Stimulated activated CD4-positive, alpha-beta T cell treated with anti-CD3 and anti-CD28 coated beads, TNF-alpha, amount 100 ng/mL, for 24 hours (primary cell): ENCODE measurements at places on chromosomes 7 and 10.

- DNase-seq, result no peak
Observed at GRCh38 chr7:151403764-151404163, 6.1 kb downstream of the WDR86 start.

GRCh38 chr10:31770307-31770902 is 158.2 kb downstream of the ARHGAP12 start:
- peak; percentile 22 for DNase-seq

DNA sequence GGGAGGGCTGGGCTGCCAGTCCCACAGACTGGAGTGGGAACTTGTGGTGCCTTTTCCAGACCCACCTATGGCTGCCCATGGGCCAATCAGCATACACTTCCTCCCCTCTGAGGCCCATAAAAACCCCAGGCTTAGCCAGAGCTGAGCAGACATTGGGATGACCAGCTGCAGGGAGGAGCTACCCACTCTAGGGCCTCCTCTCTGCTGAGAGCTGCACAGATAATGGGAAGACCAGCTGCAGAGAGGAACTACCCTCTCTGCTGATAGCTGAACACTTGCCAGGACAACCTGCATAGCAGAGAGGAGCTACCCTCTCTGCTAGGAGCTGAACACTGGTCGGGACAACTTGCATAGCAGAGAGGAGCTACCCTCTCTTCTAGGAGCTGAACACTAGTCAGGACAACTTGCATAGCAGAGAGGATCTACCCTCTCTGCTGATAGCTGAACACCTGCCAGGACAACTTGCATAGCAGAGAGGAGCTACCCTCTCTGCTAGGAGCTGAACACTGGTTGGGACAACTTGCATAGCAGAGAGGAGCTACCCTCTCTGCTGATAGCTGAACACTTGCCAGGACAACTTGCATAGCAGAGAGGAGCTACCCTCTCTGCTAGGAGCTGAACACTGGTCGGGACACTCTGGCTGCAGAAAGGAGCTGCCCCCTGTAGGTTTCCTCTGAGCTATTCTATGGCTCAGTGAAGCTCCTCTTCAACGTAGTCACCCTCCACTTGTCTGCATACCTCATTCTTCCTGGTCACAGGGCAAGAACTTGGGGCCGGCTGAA is 88.3 kb upstream of the CACUL1 start:
- no peak for DNase-seq

DNA sequence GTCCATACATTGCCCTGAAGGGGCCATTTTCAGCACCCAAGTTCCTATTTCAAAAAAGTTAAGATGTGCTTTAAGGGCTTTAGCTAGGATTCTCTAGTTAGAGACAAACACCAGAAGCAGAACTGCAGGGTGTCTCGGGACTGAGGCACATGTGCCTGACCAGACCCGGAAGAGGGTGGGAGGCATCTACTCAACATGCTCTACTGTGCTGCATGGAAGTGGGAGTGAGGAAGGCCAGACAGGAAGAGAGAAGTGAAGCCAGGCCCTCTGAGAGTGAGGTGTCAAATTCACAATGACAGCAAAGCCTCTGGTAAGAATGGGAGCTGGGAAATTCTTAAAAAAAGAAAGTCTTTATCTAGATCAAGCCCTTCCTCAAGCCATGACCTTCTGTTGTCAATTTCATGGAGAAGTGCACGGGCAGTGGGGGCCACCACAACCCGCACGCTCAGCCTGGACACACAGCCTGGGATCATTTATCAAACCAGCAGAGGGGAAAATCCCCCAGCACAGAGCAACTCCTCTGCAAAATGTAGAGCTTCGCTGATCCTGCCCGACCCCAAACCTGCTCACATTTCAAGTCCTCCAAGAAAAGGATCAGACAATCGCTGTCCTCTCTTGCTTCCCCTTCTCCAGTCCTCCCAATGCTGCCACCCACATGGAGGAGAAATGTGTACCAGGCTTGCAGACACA is 38.7 kb downstream of the PLXNA4 start:
- no peak for DNase-seq

DNA sequence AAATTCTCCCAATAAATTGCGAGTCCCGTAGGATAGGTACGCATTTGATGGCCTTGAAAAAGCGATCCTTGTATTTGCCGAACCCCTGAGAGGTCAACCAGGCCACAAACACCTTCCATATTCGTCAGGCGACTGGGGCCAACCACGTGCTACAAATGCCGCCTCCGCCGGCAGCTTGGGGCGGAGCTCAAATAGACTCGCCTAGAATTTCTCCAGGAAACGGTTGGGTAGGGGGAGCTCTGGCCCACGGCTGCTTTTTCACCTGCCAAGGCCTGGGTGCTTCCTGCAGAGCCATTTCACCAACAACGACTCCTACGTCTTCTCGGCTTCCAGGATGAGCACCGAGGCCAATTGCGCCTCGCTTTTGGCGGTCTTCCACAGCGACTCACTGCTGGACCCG is 53.4 kb upstream of the KIF5B start:
- DNase-seq, result no peak

DNA sequence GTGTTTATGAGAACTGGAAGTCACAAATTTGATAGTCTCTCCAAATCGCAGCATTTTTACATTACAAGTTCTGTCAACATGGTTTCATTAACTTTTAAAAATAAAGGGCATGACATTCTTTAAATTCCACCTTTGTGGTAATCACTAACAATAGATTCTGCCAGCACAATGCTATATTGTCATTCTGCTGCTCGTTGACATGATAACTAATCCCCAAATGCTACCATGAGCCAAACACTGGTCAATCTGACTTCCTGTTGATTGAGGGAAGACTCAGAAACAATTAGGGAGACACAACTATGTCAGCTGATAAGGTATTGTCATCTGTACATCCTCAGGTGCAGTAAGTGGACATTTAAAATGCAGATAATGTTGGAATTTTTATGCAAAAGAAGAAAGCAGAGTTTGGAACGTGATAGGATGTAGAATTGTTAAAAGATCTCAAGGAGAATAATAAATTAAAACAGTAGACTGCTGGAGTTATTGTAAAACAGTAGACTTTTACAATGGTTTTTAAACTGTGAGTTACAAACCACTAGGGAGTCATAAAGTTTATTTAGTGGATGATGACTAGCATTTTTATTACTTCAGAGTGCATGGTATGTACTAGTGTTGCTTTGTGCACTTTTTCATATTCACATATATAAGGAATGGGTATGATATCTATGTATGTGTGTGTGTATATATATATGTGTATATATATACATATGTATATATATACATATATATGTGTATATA is 126.4 kb upstream of the DKK1 start:
- DNase-seq, result no peak

DNA sequence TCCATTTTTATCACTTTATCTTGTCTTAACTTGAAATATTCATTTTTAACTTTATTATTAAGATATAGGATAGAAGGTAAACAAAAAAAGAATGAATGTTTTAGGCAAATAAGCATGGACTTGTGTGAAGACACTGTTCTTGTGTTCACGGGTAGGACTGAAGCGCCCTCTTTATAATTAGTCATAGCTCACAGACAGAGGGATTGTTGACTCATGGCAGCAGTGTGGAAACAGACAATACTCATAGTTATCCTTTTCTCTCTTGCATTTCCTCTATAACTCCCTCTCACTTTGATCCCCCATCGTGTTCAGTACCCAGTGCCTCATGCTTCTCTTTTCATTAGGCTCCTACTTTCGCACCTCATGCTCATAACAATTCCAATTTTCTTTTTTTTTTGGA is 731.8 kb downstream of the PHTF2 start:
- no peak for DNase-seq

DNA sequence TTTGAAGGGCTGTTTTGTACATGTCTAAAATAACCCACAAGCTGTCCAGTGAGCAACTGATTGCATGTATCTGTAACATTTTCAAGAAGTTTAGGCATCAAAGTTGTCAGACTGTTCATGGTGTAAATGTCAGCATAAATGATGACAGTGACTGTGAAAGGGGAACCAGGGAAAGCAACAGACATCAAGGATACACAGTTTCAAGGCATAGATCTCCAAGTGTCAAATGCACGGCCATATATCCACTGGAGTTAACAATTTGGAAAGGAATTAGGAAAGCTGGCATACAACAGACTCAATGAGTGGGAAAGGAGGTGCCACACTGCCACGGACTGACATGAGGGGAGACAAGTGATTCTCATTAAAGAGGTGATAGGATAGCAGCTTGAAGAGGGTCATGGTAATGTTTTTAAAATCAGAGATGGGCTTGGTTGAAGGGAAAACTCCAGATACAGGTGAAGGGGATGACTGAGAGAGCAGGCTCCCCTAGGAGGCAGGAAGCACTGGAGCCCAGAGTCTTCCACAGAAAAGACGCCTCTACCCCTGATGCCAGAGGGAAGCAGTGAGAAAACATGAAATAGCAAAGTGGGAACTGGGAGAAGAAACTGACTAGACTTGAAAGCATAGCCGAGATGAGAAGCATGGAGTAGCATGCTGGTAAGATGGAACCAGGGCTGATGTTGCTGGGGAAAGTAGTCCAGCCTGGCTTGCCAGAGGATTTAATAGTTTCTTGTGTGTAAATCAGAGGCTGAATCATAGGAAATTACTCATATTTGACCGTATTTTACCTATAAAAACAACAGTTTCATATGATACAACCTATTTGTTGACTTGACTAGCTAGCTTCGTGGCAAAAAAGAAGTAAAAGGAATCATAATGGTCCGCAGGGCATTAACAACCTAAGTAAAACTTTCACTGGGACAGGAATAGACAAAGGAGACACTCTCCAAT is 18.6 kb downstream of the NSMCE4A start:
- no peak for DNase-seq
